Mucosa of descending colon (tissue), 3 donors: ENCODE measurements at places on chromosomes 16 and 17.

GRCh38 chr16:57647136-57647875, 18.9 kb downstream of the ADGRG1 start:
- no peak for DNase-seq

- no peak for DNase-seq
Measured at GRCh38 chr17:78759969-78760352, 22.1 kb downstream of the CYTH1 start.

GRCh38 chr17:37327341-37328090, 48.3 kb upstream of the C17orf78 start:
- DNase-seq, result no peak

GRCh38 chr16:50489182-50489581, 59.0 kb upstream of the NKD1 start:
- no peak for DNase-seq

GRCh38 chr17:29709866-29710519, 87.3 kb upstream of the CORO6 start:
- DNase-seq, result no peak

GRCh38 chr16:17293813-17294558, 176.8 kb downstream of the XYLT1 start:
- DNase-seq, result no peak

DNA sequence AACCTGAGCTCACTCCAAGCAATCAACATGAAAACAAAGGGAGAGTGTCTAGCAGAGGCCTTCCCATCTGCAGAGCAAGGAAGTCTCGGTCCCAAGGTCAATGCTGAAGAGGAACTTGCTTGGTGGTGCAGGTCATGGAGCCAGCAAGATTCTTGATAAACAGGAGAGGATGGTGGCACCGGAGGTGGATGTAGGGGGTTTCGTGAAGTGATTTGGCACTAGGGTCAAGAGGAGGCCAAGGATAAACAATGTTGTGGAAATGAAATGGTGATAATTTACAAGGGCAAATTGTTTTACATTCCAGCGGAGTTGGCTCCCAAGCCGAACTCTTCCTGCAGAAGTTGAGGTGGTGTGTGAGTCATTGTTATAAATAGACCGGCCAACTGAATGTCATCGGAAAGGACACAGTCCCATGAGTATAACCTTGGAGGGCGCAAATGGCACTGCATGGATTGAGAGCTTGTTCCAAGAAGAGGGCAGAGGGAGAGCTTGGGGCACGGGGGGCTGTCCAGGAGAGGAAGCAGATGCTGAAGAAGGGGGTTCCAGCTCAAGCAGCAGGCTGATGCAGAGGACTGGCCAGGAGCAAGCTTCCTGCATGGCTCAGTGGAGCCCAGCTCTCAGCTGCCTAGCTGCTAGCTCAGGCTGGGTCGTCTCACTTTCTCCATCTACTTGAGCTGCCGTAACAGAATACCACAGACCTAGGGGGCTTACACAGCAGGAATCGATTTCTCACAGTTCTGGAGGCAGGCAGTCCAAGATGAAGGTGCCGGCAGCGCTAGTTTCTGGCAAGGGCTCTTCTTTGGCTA, 136.6 kb downstream of the COPRS start:
- DNase-seq, result no peak

DNA sequence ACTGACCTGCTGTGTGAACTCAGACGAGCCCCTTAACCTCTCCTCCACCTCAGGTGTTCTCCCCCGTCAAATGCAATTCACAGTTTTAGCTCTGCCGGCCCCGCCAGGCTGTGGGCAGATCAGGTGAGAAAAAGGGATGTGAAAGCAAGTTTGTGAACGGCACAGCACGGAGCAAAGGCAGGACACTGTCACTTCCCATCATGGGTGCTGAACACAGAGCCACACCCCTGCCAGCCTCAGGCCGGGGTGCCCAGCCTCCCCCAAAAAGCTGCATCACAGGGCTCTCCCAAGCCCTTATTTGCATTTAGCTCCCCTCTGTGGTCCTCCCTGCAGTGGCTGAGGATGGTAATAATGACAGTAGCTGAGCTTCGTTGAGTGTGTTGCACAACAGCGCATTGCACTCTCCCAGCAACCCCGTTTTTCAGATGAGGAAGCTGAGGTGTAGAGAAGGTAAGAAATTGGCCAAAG, 88.8 kb upstream of the TNRC6C start:
- peak; percentile 74 for DNase-seq

GRCh38 chr16:67914758-67915495, 16.7 kb downstream of the CTRL start:
- no peak for DNase-seq

DNA sequence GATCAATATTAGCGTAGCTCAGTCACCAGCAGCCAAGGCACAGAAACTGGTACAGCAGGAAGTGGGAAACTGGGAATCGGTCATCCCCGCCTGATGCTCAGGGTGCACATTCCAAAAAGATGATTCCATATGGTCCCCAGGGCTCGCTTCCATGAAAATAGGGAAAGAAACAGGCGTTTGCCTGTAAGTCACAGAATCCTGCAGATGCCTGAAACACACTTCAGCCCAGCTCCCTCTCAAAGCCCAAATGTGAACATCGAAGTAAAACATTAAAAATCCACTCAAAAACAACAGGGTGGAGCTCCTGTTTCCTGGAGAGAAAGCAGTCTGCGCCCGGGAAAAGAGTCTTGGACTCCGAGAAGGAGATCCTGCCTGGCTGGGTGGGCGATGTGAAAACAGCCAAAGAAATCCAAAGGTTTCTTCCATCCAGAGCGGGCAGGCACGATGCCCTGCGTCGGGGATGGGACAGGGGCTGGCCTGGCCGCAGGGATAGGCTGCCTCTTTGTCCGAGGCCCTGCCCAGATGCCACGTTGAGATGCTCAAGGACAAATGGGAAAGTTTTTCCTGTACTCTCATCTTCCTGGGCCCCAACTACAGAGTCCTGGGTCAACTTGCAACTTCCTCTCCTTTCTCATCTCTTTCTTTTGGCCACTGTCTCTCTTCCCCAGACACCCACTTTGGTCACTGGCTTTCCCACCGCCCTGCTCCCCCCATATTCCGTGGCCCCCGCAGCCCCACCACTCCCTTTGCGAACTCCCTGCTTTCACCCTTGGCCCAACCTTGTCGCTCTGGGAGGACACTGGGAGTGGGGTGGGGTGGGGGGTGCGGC, 743 bp downstream of the WIPI1 start:
- peak; percentile 89 for DNase-seq

DNA sequence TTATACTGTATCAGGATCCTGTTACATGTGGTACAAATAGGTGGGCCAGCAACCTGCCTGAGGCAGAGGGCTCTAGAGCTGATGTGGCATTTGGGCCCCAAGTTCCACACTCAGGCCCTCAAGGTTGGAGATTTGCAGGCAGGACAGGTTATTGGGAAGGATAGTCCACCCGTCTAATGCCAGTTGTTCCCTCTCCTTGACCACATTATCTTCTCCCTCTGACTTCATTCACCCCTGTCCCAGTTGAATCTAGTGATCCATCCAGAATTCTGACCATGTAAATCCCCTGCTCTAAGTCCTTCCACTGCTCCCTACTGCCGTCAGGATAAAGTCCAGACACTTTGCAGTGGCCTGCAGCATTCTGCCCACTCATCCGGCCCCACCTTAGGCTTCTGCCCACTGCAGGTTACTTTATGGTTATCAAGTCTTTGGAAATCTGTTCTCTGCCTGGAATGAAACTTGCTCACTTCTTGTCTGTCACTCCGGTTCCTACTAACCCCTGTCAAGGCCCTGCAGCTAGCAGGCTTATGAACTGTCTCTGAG, 1.9 kb upstream of the NFATC3 start:
- no peak for DNase-seq

- no peak for DNase-seq
Measured at GRCh38 chr16:51180719-51181502, 29.8 kb upstream of the SALL1 start.

- DNase-seq, result no peak
Measured at GRCh38 chr16:62970851-62971250, 934.6 kb upstream of the CDH8 start.

DNA sequence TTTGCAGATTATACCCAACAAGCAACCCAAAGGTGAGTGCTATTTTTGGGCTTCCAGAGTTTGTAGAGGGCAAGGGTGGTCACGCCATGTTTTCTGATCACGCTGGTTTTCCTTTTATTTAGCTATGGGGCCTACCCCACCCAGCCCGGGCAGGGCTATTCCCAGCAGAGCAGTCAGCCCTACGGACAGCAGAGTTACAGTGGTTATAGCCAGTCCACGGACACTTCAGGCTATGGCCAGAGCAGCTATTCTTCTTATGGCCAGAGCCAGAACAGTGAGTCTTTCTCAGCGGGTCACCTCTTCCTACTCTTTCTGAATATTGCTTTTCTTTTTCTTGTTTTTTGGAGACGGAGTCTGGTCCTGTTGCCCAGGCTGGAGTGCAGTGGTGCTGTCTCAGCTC, 2.5 kb downstream of the FUS start:
- DNase-seq, result no peak

- no peak for DNase-seq
Measured at GRCh38 chr17:49647256-49647585, 30.7 kb downstream of the SPOP start.

DNA sequence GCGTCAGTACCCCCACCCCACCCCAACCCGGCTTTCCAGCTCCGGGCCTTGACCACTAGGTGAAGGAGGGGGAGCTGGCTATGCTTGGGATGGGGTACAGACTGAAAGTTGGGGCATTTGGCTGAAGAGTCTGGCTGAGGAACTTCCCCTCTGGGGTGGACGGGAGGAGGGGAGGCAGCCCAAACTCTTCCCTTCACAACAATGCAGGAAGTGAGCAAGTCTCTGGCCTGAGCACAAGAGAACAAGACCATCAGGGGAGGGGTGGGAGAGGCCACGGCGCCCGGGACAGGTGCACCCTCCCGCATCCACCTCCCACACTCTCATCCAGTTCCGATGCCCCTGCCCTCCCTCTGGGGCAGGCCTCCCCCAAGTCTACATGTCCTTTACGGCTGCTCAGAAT, 5.6 kb downstream of the USH1G start:
- no peak for DNase-seq
